Upper lobe of left lung (tissue), 6 donors: ENCODE measurements at places on chromosomes 4 and X.
A peak's percentile ranks its signal among the peaks of the same experiment; 100 is the strongest.

DNA sequence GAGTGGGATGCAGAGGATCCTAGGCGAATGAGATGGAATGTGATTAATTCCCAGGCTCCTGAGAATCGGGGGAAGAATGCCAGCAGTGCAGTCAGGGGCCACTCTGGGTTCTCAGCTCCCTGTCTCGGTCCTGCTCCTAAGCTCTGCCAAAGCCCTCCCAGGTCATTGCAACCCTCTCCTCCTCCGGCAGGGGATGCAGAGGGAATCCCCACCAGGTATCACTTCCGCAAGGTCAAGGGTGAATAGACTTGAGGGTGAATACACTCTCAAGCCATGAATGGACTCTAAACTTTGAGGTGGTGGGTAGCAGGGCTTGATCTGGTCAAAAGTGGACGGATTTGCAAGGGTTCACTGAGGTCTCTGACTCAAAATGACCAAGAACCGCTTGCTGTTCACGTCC, 139.3 kb upstream of the MXRA5 start:
- no peak for DNase-seq

GRCh38 chr4:47465004-47465403, 1.5 kb upstream of the COMMD8 start:
- no peak for DNase-seq

GRCh38 chrX:57445076-57445475, 146.7 kb upstream of the ZXDB start:
- DNase-seq, result no peak

GRCh38 chr4:185019456-185020292, 1.4 kb downstream of the HELT start:
- DNase-seq, result peak; percentile 82

- DNase-seq, result peak; percentile 37
Observed at GRCh38 chr4:2598511-2599303, 62.3 kb downstream of the FAM193A start.

DNA sequence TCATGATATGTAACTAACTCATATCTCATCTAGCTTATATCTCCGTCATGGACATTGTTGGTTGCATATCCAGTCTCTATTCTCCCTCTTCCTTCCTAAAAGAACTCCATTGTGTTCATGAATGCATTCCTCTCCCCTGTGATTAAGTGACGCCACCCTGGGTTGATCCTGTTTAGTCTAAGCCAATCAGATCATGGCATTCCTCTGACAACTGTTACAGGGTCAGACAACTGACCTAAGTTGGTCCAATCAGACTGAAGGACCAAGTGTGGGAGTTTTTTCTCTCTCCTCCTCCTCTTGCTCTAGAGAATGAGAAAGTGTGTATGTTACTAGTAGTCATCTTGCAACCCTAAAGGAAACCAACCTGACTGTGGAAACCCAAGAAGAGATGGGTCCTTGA, 3.6 kb downstream of the APOO start:
- DNase-seq, result no peak

DNA sequence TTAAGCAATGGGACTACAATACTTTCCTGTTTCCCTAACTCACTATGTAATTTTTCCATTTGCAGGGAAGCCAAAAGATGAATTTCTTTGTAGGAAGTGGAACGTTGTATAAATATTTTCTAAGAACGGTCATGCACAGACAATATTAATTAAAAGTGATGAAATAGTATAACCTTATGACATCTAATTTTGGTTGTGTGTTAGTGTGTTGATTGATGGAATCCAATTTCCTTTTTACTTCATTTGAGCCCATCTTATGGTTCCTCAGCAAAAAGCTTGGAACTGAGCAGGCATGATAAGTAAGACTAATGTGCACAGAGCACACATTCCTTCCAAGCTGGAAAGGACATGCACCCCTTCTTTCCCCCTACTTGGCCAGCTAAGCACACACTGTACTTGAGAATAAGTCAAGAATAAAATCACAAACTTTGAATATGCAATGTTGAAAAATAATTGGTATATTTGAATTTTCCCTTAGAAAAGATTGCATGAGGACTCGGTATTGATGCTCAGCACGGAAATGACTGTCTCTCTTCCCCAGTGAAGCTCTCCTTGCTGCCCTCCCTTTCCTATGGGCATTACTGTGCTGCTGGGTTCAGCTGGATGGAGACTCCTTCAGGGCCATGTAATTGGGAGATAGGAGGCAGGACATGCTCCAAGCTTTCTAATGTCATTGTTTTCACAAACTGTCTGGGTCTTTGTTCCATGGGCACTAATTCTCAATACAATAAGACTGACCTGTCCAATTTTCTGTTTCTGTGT, 19.2 kb upstream of the PDLIM3 start:
- DNase-seq, result no peak

DNA sequence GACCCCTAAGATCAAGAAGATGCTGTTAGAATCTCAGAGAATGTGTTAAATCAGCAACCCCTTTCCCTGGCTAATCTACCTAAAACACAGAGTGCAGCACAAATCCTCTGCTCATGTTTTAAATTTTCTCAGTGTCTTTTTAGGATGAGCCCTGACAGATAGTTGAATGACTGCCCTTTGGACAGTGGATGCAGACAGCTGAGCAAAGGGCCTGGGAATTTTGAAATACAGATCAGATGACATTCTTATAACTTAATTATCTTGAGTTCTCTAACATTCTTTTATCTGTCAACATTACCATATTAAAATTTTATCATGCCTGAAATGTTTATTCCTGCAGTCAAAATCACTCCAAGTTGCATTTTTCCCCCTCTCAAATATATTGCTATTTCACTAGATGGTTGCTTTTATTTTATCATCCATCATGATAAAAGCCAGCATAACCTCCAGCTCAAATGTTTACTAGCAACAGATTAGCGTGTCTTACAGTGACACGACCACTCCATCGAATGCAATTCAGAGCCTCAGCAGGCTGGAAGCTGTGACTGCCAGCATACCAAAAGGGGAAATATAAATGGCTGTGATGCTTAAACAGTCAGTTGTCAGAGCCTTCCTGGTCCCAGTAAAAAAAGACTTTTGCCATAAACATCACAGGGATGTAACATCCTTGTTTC, 22.8 kb upstream of the ARHGAP24 start:
- no peak for DNase-seq

GRCh38 chr4:64895031-64895430, 485.8 kb upstream of the TECRL start:
- DNase-seq, result no peak

GRCh38 chr4:76803522-76803921, 94.4 kb downstream of the SOWAHB start:
- no peak for DNase-seq

GRCh38 chr4:13476915-13477314, 7.2 kb downstream of the RAB28 start:
- DNase-seq, result no peak

GRCh38 chrX:124507246-124507645, 160.9 kb downstream of the SH2D1A start:
- no peak for DNase-seq

- DNase-seq, result no peak
Observed at GRCh38 chr4:182671231-182671630, 246.0 kb downstream of the DCTD start.
